Foreskin keratinocyte (primary cell): ENCODE measurements at places on chromosomes 3 and 15. TPM values are rescaled to one million over a fixed set of nuclear protein-coding genes. Genes with fewer than 3 reads are reported as not detected.

DNA sequence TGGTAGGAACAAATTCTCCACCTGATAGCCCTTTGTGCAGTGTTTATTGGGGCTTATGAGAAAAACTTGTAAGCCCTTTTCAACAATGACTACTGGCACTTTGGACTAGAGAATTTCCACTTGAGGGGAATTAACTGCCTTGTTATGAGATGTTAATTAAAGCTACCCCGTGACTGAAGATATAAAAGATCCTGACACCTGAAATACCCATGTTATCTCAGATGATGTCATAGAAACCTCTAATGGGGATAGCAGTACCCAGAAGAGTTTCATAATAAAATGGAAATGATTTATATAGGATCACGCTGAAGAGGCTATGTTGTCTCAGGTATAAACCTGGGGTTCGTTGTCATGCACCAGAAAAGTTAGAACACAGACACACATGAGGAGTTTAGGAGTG lies 14.5 kb upstream of the STAC start:
- no peak for DNase-seq

The C2CD4A gene
- not detected in 2 replicates for total RNA-seq

GRCh38 chr3:37435572-37435971 lies 261.2 kb upstream of the LRRFIP2 start:
- no peak for DNase-seq

The MORC1 gene
- not detected in 2 replicates for total RNA-seq

- peak; percentile 49 for DNase-seq
Observed at GRCh38 chr3:142993958-142994442, 7.4 kb upstream of the U2SURP start.

The CILP gene
- not detected in 2 replicates for total RNA-seq

DNA sequence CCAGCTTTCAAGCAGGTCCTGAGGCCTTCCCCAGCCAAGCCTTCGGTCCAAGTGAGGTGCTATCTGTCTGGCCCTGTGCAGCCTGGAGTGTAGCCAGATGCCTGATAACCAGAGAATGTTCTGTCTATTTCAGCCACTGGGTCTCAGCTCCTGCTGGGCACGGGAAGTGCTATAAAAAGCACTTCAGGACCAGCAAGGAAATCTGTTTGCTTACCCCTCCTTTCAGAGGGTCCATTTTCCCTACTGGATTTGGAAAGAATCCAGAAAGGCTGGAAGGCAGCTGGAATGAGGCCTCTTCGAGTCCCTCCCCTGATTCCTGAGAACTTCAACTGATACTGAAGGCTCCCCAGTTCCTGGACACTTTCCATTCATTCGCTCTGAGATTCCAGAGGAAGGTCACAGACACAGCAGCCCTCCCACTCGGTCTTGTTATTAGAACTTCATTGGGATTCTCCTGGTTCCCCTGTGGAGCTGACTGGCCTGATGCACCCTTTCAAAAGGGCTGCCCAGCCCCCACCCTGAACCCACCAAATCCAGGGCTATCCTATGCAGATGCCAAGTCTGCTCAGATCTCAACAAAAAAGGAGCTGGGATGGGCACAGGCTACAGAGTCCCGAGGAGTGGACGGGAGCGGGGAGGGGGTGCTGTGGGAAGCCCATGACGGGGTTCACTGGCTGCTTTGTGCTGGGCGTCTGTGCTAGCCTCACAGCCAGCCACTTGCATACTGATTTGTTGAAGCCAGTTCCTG lies 70.4 kb downstream of the UMPS start:
- DNase-seq: no peak
